ENCODE measurements at places on chromosomes 3 and 15.
A peak's percentile ranks its signal among the peaks of the same experiment; 100 is the strongest.

GRCh38 chr3:8856721-8857120 is 87.3 kb upstream of the OXTR start:
- DNase-seq, result no peak

- no peak for DNase-seq
Observed at GRCh38 chr15:73000293-73000692, 52.0 kb upstream of the NEO1 start.

- no peak for DNase-seq
Observed at GRCh38 chr15:93235926-93236780, 147.1 kb upstream of the RGMA start.

DNA sequence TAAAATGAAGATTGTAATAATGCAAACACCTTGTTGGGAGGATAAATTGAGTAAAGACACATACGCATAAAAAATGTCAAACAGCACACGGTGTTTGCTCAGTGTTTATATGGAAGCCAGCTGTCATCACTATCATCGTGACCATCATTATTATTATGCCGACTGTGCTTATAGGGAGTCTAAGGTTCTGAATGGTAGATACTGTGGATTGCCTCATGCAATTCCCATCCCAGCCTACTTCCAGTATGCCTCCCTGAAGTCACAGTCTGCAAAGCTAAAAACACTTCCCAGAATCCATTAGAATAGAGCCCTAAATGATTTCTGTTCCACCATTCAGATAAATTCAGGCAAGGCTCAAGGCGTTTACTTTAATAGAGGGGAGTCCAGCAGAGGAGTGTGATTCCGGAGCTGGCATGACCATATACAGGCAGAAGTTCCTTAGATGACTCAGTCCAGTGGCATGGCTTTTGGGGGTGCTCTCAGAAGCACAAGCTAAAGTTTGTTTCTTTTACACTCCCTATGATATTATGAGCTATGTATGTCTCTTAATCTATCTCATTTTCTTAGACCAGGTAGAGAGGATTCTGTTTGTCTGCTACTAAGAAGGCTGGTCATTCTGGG is 148.7 kb downstream of the MEX3B start:
- DNase-seq, result no peak

GRCh38 chr3:123535580-123535979 is 49.3 kb downstream of the HACD2 start:
- DNase-seq, result no peak

DNA sequence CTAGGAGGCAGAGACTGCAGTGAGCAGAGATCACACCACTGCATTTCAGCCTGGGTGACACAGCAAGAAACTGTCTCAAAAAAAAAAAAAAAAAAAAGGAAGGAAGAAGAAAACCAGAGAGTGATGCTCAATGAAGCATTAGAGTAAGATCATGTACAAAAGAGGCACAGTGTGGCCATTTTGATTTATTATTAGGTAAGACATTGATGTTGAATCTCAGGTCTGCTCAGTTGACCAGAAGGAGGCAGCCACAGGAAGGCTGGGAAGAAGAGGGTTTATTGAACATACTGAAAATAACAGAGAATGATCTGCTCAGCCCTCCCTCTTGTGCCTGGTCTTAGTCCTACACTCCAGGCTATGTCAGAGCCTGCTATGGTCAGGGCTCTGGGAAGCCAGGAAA is 15.6 kb downstream of the LRRK1 start:
- DNase-seq, result no peak

DNA sequence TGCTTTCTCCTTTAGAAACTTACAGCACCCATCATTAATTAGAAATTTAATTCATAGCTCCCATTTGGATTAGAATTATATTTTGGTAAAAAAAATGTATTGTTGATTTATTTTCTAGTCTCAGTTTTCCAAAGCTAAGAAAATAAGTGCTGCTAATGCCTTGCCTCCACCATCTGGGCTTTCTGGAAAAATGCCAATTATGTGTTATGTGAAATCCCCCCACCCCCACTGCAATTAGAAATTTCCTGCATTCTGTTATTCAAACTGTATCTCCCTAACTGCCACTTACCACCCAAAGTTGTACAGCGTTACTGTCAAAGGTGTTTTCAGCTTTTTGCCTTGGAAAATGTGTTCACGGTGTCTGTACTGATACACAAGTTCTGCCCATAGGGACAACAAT is 617.2 kb upstream of the UBE2E2 start:
- DNase-seq, result no peak

DNA sequence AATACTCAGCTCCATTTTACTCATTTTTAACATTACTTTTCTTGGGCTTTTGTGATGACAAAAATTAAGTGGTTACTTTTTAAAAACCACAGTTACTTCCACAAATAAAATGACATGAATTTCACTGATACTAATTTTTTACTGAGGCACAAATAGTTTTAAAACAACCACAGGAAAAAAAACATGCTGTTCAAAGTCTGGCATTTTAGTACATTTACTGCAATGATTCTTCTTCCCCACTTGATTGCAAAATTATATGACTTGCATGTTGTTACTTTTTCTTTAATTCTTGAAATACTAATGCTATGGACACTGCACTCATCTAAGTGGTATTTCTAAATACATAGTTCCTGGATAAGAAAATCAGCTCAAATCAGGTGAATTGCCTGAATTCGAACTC is 24.8 kb upstream of the SLMAP start:
- no peak for DNase-seq

GRCh38 chr3:72907131-72907711 is 19.4 kb downstream of the GXYLT2 start:
- no peak for DNase-seq

GRCh38 chr3:100954990-100955389 is 38.2 kb downstream of the ABI3BP start:
- no peak for DNase-seq

- no peak for DNase-seq
Observed at GRCh38 chr3:108406661-108407206, 103.7 kb downstream of the MYH15 start.

GRCh38 chr15:33506781-33507296 is 196.1 kb downstream of the RYR3 start:
- DNase-seq, result no peak

DNA sequence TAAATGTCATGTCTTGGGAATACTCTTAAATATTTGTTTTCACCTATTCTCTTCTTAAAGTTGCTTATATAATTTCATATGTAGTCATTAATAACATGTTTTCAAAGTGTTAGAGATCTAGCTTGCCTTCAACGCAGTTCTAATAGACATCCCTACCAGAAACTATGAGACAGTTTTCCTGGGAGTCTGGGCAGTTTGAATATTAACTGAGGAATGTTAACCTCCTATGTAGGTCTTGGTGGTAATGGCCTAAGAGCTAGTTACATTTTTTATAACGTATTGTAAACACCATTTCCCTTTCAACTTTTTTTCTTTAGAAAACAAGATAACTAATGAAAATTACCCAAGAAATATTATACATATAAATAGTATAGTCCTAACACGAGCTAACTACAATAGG is 328.2 kb downstream of the TIGIT start:
- DNase-seq, result no peak

- DNase-seq, result no peak
Observed at GRCh38 chr3:190558796-190559195, 44.9 kb downstream of the IL1RAP start.

GRCh38 chr15:62047282-62047827 is 12.9 kb downstream of the VPS13C start:
- no peak for DNase-seq

GRCh38 chr3:139793408-139793807 is 115.6 kb upstream of the NMNAT3 start:
- DNase-seq, result no peak

DNA sequence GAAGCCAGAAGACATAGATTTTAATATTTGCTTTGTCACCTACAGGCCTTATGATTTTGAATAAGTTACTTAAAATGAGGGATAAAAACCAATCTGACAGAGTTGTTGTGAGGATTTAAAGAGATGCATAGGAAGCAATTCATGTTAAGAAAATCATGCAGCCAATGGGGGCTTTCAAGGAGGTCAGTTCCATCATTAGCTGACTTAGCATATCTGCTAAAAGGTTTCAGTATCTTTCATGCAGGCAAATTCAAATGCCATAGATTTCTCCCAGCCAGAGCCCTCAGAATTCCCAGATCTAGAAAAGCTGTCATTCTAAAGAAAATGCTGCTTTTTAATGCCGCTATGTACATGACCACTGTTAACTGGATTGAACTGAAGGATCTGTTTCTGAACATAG is 176.1 kb downstream of the GOLIM4 start:
- no peak for DNase-seq

DNA sequence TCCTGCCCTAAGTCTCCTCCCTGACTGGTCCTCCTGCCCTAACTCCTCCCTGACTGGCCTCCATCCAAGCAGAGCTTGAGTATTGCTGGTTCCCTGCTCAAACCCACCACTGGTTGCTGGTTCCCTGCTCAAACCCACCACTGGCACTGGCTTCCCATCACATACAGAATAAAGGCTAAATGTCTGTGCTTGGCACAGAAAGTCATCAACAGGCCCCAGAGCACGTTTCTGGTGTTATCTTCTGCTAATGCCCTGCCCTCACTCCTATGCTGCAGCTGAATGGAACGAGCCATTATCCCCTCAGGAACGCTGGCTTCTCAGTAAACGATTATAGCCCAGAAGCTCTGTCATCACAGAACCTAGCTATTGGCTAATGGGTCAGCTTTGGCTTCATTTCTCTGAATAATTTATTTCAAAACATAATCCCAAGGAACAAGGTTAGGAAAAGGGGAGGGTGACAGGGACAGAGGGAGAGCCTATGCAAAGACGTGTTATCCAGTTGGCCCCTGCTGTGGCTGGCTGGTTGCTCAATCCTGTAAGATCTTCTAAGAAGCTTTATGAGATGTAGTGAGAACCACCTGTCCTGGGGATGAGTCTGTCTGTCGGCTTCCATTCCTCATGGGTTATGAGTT is 6.3 kb upstream of the MUC20 start:
- DNase-seq, result no peak

- DNase-seq, result no peak
Observed at GRCh38 chr3:16372362-16373292, 107.6 kb downstream of the OXNAD1 start.

DNA sequence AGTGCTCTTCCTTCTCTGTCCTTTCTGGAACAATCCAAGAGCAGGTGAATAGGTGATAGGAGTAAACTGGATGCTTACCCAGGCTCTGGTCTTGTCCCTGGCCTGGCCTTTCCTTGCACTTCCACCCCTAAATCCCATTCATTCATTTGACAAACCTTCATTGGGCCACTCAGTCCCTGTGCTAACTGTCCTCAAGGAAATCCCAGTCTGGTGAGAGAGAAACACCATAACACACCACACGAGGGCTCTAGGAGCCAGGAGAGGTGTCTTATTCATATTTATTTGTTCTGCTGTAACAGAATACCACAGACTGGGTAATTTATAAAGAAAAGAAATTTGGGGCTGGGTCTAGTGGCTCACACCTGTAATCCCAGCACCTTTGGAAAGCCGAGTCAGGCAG is 22.8 kb downstream of the EFCC1 start:
- DNase-seq, result no peak

GRCh38 chr15:58865425-58865880 is 68.0 kb downstream of the SLTM start:
- no peak for DNase-seq

DNA sequence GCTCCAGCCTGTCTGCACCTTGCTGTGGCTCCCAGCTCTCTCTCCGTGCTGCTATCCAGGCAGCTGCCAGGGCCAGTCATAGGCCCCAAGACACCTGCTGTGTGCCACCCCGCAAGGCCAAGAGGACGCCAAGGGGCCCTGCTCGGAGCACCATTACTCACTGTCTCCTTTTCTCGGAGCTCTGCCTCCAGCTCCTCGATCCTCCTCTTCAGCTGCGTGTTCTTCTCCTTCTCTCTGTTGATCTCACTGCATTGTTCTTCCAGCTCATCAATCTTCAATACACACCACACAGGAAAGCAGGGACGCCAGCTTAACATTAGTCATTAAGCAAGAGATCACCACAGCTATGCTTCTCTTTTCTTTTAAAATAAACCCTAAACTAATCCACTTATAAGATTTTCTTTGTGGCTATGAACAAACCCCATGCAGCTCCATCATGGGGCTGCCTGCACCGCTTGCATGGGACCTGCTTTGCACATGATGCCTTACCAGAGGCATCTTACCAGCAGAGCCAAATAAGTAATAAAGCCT is 42.6 kb downstream of the WHAMM start:
- no peak for DNase-seq

GRCh38 chr15:98567951-98568350 is 80.4 kb upstream of the IGF1R start:
- no peak for DNase-seq

- DNase-seq, result no peak
Observed at GRCh38 chr3:143339451-143339850, 219.9 kb downstream of the CHST2 start.

DNA sequence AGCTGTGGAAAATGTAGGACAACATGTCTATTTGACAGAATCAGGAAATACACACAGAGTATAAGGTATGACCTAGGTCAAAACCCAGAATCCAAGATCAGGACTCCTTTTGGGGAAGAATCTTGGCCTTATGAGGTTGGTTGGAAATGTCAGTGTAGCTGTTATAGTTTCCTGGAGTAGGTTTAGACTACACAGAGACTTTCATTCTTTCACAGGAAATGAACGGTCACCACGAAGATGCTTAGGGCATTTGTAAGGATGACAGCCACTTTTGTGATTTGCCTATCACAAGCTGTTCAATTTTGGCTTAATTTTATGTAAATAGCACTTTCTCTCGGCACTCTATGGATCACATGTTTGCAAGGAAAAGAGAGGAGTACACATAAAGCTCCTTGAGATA is 18.6 kb upstream of the ZBTB20 start:
- DNase-seq, result peak; percentile 15

DNA sequence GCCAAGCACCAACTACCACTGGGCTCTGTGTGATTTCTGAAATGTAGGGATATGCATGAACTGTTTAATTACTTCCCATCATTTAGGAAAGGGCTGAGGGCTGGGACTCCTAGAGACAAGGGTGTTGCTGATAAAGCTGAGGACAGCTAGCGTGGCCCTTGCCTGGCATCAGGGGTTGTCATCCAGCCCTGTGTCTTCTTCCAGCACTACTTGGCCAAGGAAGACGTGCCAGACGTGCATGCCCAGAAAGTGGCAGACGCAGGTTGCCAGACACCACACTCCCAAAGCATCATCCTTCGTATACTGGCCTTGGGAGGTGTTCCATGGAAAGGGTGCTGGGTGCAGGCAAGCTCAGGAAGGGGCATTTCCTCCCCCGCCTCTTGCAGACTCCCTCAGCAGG is 64.8 kb downstream of the LRIG1 start:
- DNase-seq, result no peak

GRCh38 chr3:149077628-149078027 is 8.7 kb downstream of the HLTF start:
- DNase-seq, result no peak

- peak; percentile 15 for DNase-seq
Observed at GRCh38 chr3:19866751-19867347, 67.2 kb downstream of the EFHB start.
